ENCODE measurements at places on chromosomes 2 and 18.

GRCh38 chr18:55406451-55406991 is 181.5 kb downstream of the TCF4 start:
- no peak for DNase-seq

DNA sequence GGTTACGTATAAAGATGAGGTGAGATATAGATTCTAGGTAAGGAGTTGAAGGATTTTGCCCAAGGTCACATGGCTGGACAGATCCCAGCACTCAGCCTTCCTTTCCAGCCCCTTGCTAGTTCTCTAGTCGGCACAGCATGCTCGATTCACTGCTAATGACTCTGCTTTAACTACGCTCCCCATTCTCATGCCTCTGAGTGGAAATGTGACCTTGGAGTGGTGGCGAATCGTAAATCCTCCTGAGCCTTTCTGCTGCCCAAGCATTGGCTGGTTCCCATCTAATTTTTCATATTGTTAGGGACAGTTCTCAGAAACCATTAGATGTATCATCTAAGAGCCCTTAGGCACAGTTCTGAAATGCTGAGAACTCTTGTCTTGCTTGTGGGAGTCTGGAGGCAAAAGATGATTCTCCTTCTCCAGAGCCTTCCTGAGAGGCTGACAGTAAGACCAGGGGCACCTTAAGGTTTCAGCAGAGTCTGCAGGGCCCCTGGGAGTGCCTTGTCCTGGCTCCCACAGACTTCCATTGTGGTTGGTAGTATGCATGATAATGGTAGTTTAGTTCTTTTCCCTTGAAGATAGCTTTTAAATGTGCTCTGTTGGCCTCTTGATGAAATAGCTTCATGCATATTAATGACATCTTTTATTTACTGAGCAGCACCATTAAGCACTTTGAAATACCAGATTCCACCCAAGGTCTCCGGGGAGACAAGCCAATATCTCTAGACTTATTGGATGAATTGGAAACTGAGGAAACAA is 377.8 kb upstream of the SLC14A2 start:
- no peak for DNase-seq

GRCh38 chr2:110940376-110940910 is 180.3 kb upstream of the BCL2L11 start:
- DNase-seq, result no peak

DNA sequence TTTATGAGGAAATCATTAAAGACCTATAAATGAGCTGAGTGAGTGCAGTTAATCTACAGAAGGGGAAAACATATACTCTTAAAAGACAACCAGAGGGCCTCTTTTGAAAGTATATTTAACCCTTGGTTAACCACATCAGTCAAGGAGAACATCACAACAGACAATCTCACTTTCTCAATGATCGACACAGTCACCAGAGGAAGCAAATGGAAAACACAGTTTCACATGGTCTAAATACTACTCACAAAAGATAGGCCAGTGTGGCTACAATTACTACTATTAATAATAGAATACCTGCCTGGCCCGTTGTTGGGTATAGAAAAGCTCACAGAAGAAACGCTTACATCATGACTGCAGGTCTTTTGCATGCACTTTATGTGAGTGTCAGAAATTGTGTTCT is 426.2 kb downstream of the NCKAP5 start:
- no peak for DNase-seq

- DNase-seq, result peak; percentile 41
Measured at GRCh38 chr2:14401873-14402272, 230.6 kb upstream of the LRATD1 start.

GRCh38 chr2:108921096-108922030 is 67.7 kb downstream of the EDAR start:
- no peak for DNase-seq

- no peak for DNase-seq
Measured at GRCh38 chr2:237234268-237234667, 148.6 kb downstream of the COPS8 start.

DNA sequence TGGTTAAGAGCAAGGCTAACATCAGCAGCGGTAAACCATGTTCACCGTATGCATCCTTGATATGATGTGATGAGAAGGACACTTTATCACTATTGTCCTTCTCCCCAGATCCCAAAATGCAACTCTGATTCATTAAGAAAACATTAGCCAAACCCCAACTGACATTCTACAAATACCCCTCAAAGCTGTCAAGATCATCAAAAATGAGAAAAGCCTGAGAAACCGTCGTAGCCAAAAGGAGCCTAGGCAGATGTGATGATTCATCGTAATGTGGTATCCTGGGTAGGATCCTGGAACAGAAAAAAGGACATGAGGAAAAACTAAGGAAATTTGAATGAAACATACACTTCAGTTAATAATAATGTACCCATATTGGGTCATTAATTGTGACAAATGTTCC is 67.3 kb upstream of the ST6GAL2 start:
- no peak for DNase-seq

GRCh38 chr2:98455494-98455976 is 10.9 kb downstream of the INPP4A start:
- DNase-seq, result no peak

GRCh38 chr2:26982102-26982742 is 11.8 kb downstream of the MAPRE3 start:
- DNase-seq, result no peak

DNA sequence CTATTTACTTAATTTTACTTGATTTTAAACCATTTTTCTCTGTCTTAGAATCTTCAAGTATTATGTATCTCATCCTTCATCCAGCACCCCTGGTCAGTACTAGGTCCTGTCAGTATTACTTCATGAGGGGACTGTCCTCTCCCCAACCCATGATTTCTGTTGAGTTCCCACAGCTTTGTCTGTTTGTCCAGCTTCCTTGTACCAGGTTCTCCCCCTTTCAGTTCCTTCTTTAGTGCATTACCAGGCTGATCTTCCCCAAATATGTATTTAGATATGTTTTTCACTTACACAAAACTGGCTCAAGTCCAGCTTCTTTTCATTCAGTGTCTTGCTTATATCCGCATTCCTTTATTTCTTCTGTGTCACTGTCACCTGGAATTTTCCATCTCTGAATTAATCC is 13.8 kb upstream of the TTC27 start:
- DNase-seq, result no peak

- DNase-seq, result no peak
Measured at GRCh38 chr2:172182624-172183023, 79.9 kb upstream of the DLX2 start.

DNA sequence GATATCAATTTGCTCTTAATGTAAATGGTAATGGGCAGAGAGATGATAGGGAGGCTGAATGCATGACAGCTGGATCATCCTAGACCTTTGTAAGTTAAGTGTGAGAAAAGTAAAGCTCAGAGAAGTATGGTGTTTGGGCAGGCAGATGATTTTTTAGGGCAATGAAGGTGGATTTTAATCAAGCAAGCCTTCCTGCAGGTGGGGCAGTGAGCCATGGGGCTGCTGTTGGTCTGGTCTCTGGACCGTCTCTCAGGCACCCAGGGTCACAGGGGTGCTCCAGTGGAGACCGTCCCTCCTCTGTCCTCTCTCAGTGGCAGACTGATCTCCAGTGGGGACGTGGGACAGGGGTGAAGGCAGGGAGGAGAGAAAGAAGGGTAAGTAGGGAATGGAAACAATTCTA is 69.8 kb upstream of the STK17B start:
- no peak for DNase-seq

DNA sequence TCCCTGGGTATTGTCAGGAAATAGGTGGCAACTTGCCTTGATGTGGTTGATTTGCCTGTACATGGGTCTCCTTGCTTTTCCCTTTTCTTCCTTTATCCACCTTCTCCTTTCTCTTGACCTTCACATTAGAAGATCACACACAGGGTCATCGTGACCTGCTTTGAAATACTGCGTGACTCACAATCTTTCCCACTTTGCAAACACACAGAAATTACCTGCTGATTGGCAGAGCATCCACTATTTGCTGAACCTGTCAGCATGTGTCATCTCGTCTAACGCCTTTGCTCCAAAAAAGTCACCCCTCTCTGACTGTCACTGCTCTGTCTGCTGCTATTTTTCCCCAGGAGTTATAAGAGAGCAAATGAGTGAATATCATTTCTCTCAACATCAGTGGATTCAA is 60.8 kb downstream of the MYO3B start:
- no peak for DNase-seq

GRCh38 chr18:1954583-1955312 is 616.6 kb downstream of the METTL4 start:
- no peak for DNase-seq

GRCh38 chr2:28201671-28202180 is 190.9 kb upstream of the FOSL2 start:
- DNase-seq, result no peak

DNA sequence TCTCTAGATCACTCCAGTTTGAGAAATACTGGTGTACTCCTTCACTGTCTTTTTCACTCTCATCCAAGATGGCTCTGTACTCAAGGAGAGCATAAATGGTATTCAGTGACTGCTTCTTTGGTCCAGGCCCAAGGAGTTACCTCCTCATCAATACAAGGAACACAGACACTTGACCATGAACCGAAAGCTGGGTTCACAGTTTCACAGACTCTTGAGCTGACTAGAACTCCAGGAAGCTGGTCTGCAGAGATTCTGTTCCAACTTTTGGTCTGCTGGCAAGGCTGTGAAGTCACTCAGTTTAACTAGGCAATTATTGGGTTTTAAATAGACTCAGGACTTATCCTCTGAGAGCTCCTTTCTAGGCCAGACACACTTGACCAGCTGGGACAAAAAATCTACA is 7.4 kb upstream of the IGFBP5 start:
- no peak for DNase-seq

- DNase-seq, result no peak
Measured at GRCh38 chr2:67982956-67983355, 79.8 kb downstream of the C1D start.

- DNase-seq, result no peak
Measured at GRCh38 chr2:10343658-10344057, 41.0 kb downstream of the HPCAL1 start.

DNA sequence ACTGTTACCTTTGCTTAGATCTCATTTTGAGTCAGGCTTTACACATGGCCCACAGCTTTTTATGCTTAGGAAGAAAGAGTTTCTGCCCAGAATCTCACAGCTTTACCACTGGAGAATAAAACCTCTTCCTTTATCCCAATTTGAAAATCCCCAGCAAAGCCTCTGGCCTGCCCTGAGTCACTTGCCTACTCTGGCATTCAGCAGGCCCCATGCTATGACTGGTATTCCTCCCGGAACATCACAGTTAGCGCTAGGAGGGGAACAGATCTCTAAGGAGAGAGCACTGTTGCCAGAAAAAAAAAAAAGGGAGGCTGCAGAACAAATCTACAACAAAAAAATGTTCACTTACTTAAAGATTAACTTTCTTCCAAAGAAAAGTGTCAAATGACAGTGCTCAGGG is 152.9 kb upstream of the DNMT3A start:
- no peak for DNase-seq

GRCh38 chr2:191152482-191153240 is 1.9 kb upstream of the STAT4 start:
- DNase-seq, result no peak

GRCh38 chr18:59492756-59493421 is 133.8 kb upstream of the LMAN1 start:
- DNase-seq, result peak; percentile 28

DNA sequence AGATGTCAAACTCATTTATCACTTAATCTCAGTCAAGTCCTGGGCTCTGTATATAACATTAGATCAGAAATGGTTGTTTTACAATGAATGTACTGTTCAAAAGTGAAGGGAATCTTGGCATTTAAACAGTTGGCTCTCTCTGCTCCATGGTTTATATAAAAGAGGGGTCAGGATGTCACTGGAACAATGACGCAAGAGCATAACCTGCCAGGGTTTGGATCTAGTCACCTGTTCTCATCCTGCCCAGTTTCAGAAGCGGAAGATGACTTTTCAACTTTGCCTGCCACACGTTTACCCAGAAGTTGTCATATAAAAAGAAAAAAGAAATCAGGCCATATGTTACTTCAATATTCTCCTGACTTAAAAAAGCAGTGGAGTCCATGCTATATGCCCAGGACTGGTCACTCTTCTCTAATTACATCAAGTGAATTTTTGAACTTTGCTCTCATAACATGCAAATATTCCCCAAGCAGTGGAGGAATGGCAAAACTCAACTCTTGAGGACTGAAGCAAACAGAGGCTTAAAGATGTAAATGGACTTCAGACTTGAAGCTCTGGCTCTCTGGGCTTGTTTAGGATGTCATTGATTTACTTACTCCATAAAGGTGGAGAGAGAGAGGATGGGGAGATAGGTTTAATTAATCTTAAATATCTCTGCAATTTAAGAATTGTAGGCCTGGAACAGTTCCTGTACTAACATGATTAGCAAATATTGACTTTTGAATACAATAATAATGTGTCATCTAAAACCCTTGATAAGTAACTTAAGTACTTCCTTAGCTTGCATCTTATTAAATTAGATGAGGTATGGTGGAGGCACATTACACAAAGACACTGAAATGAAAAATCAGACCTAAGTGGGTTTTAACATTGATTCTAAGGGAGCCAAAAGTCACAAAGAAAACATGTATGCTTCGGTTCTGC is 58.3 kb downstream of the ETAA1 start:
- no peak for DNase-seq

GRCh38 chr18:6591491-6591890 is 138.0 kb upstream of the ARHGAP28 start:
- no peak for DNase-seq

GRCh38 chr2:12725233-12726187 is 8.8 kb downstream of the TRIB2 start:
- no peak for DNase-seq

DNA sequence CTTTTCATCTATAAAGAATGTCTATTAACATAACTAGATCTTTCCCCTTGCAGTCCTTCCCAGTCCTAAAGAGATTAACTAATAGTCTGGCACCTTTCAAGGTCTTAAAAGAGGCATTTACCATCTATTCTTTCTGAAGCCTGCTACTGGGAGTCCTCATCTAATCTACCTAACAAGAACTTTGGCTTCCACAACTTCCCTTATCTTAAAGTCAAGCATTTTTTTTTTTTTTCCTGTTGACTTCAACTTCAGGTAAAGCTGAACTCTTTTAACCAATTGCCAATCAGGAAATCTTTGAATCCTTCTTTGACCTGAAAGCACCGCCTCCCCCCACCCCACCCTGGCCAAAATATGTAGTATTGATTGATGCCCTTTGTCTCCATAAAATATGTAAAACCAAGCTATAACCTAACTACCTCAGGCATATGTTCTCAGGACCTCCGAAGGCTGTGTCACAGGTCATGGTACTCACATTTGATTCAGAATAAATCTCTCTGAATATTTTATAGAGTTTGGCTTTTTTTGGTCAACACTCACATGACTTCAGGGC is 168.6 kb downstream of the PTPRM start:
- DNase-seq, result no peak

GRCh38 chr2:230927711-230928341 is 2.8 kb upstream of the GPR55 start:
- DNase-seq, result no peak

DNA sequence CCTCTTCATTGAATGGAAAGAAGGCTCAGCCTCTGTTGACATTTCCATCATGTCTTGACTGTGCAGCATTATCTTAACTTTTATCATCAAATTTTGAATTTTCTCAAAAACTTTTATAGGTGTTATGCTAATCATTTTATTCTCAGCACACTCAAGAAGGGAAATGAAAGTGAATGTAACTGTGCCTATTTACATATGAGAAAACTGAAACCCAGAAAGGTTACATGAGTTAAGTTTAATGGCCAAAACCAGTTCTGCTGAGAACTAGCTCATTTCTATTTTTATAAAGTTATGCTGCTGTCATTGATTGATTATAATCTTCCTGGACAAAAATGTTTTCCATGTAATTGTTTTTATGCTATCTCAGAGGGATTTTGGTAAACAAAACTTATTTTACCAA is 618.8 kb upstream of the NRXN1 start:
- DNase-seq, result no peak

- DNase-seq, result no peak
Measured at GRCh38 chr2:62817348-62817747, 111.8 kb downstream of the EHBP1 start.

Measured in nephron progenitor cell (in vitro differentiated cells).